Activated naive CD4-positive, alpha-beta T cell treated with anti-CD3 and anti-CD28 coated beads for 36 hours (primary cell): ENCODE measurements at places on chromosomes 4 and X. TPM values are rescaled to one million over a fixed set of nuclear protein-coding genes. Genes with fewer than 3 reads are reported as not detected.

The SCARB2 gene
- total RNA-seq: 7.8 TPM

- H3K36me3 ChIP-seq: no peaks in the 10 kb centered on the region
- no peak overlapping the region for H3K27ac ChIP-seq
- no peaks in the 10 kb centered on the region for H3K4me1 ChIP-seq
- H3K27me3 ChIP-seq: no peaks in the 10 kb centered on the region
- no peak overlapping the region for H3K4me3 ChIP-seq
- no peak for DNase-seq
These were observed 172.7 kb upstream of the MED14 start for GRCh38 chrX:40908026-40908425.

DNA sequence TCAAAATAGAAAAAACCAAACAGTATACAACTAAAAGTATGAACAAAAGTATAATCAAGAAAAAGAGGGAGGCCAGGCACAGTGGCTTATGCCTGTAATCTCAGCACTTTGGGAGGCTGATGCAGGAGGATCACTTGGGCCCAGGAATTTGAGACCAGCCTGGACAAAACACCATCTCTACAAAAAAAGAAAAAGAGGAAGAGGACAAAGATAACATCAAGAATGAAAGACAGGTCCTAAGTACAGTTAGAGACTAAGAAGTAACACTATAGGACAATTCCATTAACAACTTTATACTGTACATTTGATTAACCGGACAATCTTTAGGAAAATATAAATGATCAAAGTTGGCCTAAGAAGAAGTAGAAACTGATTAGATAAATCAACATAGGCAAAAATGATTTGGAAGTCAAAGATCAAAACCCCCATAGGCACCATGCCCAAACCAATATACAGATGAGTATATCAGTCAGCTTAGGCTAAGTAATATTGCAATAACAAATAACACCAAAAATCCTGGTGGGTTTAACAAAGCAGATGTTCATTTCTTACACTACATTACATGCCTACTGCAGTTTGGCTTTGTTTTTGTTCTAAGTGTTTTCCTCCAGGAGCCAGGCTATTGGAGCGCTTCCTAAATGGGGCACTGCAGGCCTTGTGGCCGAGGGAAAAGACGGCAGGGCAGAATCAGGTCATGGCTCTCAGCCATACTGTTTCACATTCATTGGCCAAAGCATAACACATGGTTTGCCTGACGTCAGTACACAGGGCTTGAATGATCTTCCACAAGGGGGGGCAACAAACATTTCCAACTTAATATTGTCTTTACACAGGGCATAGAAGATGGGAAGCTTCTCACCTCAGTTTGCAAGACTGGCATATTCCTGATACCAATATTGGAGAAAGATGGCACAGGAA lies 42.2 kb upstream of the HGFAC start:
- H3K4me3 ChIP-seq: no peak overlapping the region

GRCh38 chrX:102580891-102581290 lies 18.4 kb upstream of the ARMCX5 start:
- no peak overlapping the region for H3K27ac ChIP-seq
- H3K4me3 ChIP-seq: no peak overlapping the region
- no peaks in the 10 kb centered on the region for H3K36me3 ChIP-seq
- peaks cover 3% of the 10 kb centered on the region for H3K27me3 ChIP-seq
- H3K4me1 ChIP-seq: no peaks in the 10 kb centered on the region

DNA sequence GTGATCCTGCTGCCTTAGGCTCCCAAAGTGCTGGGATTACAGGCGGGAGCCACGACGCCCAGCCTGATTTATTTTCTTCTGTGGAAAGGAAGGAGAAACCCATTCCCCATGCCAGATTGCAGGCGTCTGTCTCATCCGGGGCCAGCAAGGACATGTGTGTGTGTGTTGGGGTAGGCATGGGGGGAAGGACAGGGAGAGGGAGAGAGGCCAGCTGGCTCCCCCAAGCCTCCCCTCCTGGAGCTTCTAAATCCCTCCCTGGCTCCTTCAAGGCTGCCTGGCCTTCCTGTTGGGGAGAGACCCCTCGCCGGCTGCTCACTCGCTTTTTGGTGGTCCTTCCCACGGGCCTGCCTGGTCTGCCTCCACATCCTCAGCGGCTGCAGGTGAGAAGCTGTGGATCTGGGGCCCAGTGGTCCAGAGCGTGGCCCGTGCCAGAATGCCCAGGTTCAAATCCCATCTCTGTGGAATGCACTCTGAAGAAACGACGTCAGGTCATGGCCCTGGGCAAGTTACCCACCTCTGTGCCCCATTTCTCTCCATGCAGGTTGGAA lies 1.3 kb upstream of the PLXNB3 start:
- no peaks in the 10 kb centered on the region for H3K27me3 ChIP-seq
- no peak overlapping the region for H3K4me3 ChIP-seq
- no peak overlapping the region for H3K27ac ChIP-seq

DNA sequence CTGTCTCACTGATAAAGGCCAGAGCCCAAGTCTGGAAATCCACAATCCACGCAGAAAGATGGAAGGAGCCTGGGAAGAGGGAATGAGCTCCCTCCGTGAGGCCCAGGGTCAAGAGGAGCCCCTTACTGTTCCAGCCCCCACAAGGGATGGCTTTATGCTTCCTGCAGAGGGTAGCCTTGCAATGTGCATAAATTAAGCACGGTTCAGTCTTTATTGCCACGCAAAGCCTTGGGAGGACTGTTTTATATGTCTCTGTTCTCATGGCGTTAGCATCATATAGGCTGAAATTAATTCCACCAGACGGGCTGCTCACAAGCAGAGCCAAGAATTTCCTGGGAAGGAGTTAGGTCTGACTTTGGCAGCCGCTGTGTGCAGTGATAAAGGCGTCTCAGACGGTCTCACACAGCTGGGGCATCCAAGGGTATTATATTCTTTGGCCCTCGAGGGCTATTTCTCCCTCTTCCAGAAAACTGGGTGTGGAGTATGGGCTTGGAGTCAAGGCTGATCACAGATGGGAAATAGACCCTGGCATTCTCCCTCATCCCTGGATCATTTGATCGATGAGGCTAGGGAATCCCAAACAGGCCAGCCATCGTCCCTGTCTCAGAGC lies 38.5 kb downstream of the CYTL1 start:
- DNase-seq: no peak
- H3K27me3 ChIP-seq: peaks cover 4% of the 10 kb centered on the region
- no peak overlapping the region for H3K4me3 ChIP-seq
- no peaks in the 10 kb centered on the region for H3K36me3 ChIP-seq
- no peak overlapping the region for H3K27ac ChIP-seq
- H3K4me1 ChIP-seq: no peaks in the 10 kb centered on the region

The SOD3 gene
- total RNA-seq: not detected

DNA sequence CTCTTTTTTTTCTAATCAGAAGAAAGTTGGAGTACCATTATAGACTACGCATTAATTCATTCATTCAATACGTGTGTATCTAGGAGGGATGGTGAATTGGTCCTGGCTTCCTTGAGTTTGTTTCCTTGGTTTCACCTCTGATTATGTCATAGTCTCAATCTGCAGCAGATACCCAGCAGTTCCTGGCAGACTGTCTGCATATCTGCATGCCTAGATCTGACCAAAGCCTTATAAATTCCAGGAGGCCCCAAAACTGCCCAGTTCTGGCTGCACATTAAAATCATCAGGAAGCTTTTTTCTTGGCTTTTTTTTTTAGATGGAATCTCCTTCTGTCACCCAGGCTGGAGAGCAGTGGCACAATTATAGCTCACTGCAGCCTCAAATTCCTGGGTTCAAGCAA lies 27.2 kb upstream of the SLC34A2 start:
- no peak overlapping the region for H3K27ac ChIP-seq
- no peaks in the 10 kb centered on the region for H3K4me1 ChIP-seq
- H3K36me3 ChIP-seq: no peaks in the 10 kb centered on the region

The BEX5 gene
- 6.6 TPM for total RNA-seq

The MAGED4 gene
- total RNA-seq: 0.25 TPM

DNA sequence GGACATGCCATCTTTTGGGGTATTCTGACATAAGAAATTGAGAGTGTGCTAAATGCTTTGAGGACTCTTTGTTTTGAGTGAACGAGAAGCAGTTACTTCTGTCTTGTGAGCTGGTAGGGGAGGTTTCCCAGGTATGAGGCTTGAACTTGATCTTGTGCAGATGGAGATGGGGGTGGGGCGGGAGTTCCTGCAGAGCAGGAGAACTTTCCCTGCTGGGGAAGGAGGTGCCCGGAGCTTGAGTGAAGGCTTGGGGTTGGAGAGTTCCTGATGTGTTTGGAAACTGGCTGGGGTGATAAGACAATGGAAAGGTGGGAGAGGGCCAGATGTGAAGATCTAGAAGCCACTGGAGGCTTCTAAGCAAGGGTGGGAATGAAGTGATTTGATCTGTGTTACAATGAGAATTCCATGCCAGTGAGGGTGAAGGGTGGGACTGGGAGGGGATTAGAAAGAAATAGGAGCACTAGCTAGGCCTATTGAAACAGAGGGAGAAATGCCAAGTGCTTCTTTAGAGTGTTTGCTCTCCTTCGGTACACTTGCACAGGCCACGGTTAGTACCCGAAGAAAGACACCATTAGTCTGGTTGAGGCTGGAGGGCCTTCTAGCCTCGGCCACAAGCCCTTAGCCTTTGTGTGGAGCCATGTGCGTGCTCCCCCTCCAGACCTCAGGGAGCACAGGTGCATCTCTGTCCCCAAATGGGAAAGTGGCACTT lies 103.5 kb upstream of the STOX2 start:
- DNase-seq: no peak
- peaks cover 9% of the 10 kb centered on the region for H3K4me1 ChIP-seq
